Psoas muscle (tissue), 8 donors: ENCODE measurements at places on chromosomes 16 and 17.

DNA sequence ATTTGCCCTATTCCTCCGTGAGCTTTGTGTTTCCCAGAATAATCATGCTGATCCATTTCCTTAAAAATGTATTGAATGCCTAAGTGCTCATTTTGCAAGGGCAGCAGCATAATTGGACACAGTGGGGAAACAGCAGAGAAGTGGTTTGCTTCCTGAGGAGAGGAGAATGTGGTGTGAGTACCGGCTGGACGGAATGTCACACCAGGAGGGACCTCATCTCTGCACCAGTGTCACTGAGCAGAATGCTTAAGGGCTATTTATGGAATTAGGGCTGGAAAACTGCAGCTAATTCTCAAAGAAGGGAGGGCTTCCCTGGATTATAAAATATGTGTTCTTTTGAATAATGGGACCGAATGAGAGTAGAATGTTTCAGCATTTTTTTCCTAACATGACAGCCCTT lies 1100.6 kb upstream of the RBFOX1 start:
- no peak overlapping the region for H3K27ac ChIP-seq
- no peaks in the 10 kb centered on the region for H3K27me3 ChIP-seq
- no peaks in the 10 kb centered on the region for H3K4me1 ChIP-seq
- H3K4me3 ChIP-seq: no peak overlapping the region
- no peak for DNase-seq

DNA sequence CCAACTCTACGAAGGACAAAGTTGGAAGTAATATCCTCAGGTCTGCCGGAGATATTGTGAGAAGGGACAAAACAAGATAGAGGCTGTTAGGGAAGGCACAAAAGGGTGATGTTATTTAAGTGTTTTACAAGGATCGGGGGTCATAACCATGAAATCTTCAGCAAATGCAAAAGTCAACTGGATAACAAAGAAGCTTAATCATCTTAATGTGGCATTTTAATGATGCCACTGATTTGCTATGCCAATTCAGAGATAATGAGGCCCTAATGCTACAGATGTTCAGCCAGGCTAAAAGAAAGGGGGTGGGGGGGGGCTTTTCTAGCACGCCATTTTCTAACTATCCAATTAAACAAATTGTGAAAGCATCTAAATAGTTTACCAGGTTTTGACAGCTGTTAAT lies 63.1 kb downstream of the IKZF3 start:
- H3K4me3 ChIP-seq: no peak overlapping the region
- no peaks in the 10 kb centered on the region for H3K27me3 ChIP-seq
- no peaks in the 10 kb centered on the region for H3K4me1 ChIP-seq
- DNase-seq: no peak
- H3K36me3 ChIP-seq: no peaks in the 10 kb centered on the region

DNA sequence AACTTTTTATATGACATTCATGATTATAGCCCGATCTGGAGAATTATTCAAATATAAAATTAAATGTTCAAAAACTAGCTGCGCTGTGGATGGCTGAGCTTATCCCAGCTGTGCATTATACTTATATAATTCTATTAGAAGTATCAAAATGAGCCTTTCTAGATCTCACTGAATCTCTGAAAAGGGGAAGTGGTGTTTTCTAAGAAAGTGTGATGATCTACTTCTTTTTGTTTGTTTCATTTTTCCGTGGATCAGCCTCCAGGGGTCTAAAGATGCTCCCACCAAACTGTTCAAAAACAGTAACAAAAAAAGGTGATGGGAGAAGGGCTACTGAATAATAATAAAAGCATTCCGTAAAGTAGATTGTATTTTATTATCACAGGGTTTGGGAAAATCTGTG lies 411.3 kb upstream of the PSMD7 start:
- no peaks in the 10 kb centered on the region for H3K27me3 ChIP-seq
- H3K36me3 ChIP-seq: no peaks in the 10 kb centered on the region
- H3K4me1 ChIP-seq: no peaks in the 10 kb centered on the region
- DNase-seq: no peak
- no peak overlapping the region for H3K27ac ChIP-seq

- no peak for DNase-seq
- peak overlapping the region; percentile 29 for H3K4me3 ChIP-seq
- no peaks in the 10 kb centered on the region for H3K36me3 ChIP-seq
- H3K4me1 ChIP-seq: peaks cover 2% of the 10 kb centered on the region
- H3K27me3 ChIP-seq: no peaks in the 10 kb centered on the region
Observed at GRCh38 chr17:55635253-55635914, 87.3 kb downstream of the TMEM100 start.

- peaks cover 5% of the 10 kb centered on the region for H3K36me3 ChIP-seq
- no peak overlapping the region for H3K27ac ChIP-seq
- peaks cover 18% of the 10 kb centered on the region for H3K4me1 ChIP-seq
- H3K4me3 ChIP-seq: no peak overlapping the region
- H3K27me3 ChIP-seq: no peaks in the 10 kb centered on the region
Observed at GRCh38 chr17:81561494-81561885, 9.3 kb upstream of the FAAP100 start.

DNA sequence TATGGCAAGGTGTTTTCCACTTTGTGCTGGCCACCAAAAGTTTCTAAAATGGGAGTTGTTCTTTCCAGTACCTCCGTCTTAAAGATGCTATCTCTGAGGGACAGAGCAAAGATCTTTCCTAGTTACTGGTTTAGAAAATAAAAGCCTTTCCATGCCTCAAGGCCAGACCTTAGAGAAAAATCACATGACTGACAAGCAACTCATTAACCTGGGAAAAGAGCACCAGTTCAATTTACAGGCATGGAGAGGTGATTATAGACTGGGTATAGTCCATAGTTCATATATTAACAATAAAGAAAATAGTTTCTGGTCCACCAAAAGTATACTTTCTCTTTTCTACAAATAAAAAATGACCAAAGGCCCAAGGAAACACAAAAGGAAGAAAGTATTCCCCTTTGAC lies 230.7 kb downstream of the TOX3 start:
- no peaks in the 10 kb centered on the region for H3K4me1 ChIP-seq
- no peak overlapping the region for H3K4me3 ChIP-seq
- no peak for DNase-seq
- no peaks in the 10 kb centered on the region for H3K27me3 ChIP-seq
- no peaks in the 10 kb centered on the region for H3K36me3 ChIP-seq

DNA sequence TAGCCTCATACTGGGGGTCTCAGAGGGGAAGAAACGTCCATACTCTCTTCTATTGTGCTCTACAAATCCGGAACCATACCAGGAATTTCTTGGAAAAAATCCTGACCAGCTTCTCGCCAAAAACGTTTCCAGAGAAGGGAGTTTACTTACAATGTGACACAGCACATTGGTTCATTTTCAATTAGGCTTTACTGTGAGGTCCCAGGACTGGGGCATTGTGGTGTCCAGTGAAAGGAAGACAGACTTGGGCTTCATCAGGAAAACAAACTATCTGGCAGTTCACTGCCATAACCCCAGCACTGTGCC lies 14.7 kb downstream of the MPP2 start:
- no peak overlapping the region for H3K4me3 ChIP-seq
- DNase-seq: no peak
- H3K36me3 ChIP-seq: no peaks in the 10 kb centered on the region
- no peaks in the 10 kb centered on the region for H3K27me3 ChIP-seq
- H3K27ac ChIP-seq: no peak overlapping the region
- H3K4me1 ChIP-seq: no peaks in the 10 kb centered on the region

DNA sequence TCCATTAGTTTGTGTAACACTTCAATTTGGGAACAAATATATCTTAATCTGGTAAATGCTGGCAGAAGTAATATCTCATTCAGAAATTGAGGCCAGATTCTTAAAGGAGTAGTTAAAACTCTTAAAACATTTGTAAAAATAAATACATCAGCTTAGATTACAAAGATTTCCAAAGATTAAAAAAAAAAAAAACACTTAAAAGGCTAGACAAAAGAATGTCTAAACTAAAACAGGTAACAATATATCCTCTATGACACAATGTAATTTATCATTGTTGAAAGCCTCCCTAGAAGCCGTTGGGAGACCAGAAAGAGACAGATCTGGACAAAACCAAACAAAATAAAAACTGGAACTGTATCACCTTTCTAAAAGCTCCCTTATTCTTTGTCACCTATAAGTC lies 3.5 kb downstream of the GPATCH8 start:
- peaks cover 65% of the 10 kb centered on the region for H3K4me1 ChIP-seq
- peak overlapping the region; percentile 86 for H3K4me3 ChIP-seq
- H3K27me3 ChIP-seq: no peaks in the 10 kb centered on the region
- H3K36me3 ChIP-seq: no peaks in the 10 kb centered on the region
- no peak for DNase-seq
- H3K27ac ChIP-seq: peak overlapping the region; percentile 91

DNA sequence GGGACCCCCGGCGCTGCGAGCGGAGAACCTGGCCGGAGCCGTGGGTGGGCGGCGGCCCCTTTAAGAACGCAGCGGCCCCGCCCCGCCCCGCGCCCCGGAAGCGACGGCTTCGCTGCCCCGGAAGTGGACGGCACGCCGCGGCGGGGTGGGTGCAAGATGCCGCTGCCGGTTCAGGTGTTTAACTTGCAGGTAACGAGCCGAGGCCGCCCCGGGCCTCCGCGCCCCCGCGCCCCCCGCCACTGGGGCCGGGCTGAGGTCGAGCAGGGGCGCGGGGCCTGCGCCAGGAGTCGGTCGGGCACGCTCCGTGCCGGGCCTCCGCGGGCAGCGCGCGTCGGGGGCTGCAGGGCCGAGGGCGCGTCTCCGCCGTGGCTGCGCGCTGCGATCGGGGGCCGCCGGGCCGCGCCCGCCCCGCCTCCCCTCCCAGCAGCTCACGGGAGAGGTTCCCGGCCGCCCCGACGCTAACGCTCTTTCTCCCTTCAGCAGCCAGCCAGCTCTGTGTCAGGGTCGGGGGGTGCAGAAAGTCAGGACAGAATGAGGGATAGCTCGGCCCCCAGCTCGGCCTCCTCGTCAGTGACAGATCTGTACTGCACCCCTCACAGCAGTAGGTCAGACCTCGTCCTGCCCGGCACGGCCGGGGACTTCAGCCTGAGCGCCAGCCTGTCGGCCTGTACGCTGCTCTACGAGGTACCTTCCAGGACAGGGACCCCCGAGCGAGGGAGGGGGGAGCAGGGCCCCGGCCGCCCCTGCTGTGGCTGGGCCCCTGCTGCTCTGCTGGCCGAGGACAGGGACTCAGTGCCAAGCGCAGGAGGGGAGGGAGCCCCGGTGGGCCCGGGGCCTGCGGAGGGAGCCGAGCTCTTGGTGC lies at the start of the genes GPS1 and RFNG:
Gene GPS1 (plus strand): TSS at position 123 of the 862 bp plus-strand sequence. CDS start 34 bp downstream, at position 157.
Gene RFNG (minus strand): TSS at position 36 of the 862 bp plus-strand sequence. CDS start 45 bp downstream, outside the sequence.
- peak; percentile 88 for DNase-seq
- peaks cover 64% of the 10 kb centered on the region for H3K36me3 ChIP-seq
- no peaks in the 10 kb centered on the region for H3K27me3 ChIP-seq
- H3K27ac ChIP-seq: peak within 1 kb of the TSS; percentile 67
- peak within 1 kb of the TSS; percentile 84 for H3K4me3 ChIP-seq
- peaks cover 26% of the 10 kb centered on the region for H3K4me1 ChIP-seq

GRCh38 chr17:41131979-41132378 lies 8.0 kb upstream of the KRTAP4-12 start:
- no peak overlapping the region for H3K27ac ChIP-seq
- no peaks in the 10 kb centered on the region for H3K4me1 ChIP-seq
- H3K4me3 ChIP-seq: no peak overlapping the region
- DNase-seq: no peak
- H3K27me3 ChIP-seq: peaks cover 2% of the 10 kb centered on the region

DNA sequence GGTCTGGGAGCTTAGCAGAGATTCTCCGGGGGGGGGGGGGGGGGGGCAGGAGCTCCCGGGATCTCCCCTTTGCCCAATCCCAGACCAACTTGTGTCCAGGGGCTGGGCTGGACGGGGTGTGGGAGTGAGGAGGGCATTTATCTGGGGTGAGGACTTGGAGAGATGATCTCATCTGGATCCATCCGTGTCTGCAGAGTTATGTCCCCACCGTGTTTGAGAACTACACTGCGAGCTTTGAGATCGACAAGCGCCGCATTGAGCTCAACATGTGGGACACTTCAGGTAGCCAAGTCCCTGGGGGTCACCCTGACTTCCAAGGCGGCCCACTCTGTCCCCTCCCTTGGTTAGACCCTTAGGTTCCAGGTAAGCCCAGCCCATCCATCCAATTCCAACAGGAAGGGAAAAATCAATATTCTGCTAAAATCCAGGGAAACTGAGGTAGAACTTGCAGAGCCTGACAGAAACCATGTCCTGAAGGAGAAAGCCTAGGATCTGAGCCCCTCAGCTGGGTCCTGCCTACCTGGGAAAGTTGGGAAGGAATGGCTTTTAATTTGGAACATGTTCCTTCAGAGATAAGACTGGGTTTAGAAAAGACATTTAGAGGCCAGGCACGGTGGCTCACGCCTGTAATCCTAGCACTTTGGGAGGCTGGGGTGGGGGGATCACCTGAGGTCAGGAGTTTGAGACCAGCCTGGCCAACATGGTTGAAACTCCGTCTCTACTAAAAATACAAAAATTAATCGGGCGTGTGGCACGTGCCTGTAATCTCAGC lies 921 bp downstream of the RND2 start:
- H3K4me3 ChIP-seq: no peak overlapping the region
- H3K36me3 ChIP-seq: no peaks in the 10 kb centered on the region
- H3K4me1 ChIP-seq: peaks cover 14% of the 10 kb centered on the region
- DNase-seq: no peak

DNA sequence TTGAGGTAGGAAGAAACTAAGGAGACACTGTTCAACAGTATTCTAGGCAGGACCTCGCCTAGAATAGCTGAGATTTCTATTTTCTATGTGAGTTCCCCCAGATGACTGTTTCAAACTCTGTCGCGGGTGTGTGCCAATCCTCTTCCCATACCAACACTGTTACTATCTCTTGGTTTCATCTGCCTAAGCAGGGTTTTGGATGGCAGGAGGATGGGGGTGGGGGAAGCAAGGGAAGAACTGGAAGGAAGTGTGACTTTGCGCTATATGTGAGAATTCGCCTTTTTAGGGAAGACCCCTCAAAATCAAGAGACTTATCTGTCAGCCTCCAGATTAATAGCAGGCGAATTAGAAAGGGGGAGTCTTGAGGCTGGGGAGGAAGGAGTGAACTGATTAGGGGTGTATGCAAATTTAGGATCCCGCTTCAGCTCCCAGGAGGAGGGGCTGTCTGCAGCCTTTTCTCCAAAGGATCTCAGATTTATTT lies 521 bp upstream of the G6PC3 start:
- no peak for DNase-seq
- H3K4me3 ChIP-seq: peak overlapping the region; percentile 87
- peaks cover 10% of the 10 kb centered on the region for H3K36me3 ChIP-seq
- H3K4me1 ChIP-seq: peaks cover 33% of the 10 kb centered on the region
- H3K27ac ChIP-seq: peak overlapping the region; percentile 90

- H3K4me3 ChIP-seq: no peak overlapping the region
- no peaks in the 10 kb centered on the region for H3K36me3 ChIP-seq
- H3K27me3 ChIP-seq: no peaks in the 10 kb centered on the region
- no peak for DNase-seq
- H3K4me1 ChIP-seq: peaks cover 50% of the 10 kb centered on the region
Observed at GRCh38 chr17:17966399-17966798, 5.8 kb downstream of the TOM1L2 start.

- H3K4me3 ChIP-seq: peak overlapping the region; percentile 98
- no peaks in the 10 kb centered on the region for H3K27me3 ChIP-seq
- DNase-seq: no peak
Observed at GRCh38 chr17:40097087-40097486, 3.3 kb downstream of the NR1D1 start.

DNA sequence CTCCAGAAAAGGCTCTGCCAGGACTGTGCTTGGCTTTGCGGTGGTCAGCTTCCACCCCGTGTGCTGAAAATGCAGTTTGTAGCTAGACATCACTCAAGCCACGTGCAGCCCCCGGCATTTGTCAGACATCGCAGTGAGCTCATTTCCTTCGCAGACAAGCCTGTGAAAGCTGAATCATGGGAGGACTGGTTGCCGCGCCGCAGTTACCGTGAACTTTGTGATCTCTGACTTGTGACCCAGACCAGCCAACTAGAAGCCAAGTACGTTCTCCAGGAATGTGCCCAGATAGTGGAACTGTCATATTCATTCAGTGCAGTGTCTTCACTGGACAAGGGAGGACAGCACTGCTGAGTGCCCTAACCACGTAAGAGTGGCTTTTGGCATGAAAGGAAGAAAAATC lies 58.1 kb downstream of the NDE1 start:
- H3K4me1 ChIP-seq: no peaks in the 10 kb centered on the region
- no peak for DNase-seq
- no peak overlapping the region for H3K27ac ChIP-seq
- no peak overlapping the region for H3K4me3 ChIP-seq
